Right ventricle myocardium inferior (tissue), 1 donor: ENCODE measurements at places on chromosomes 3 and 15.

GRCh38 chr15:41838400-41838897 is at the start of gene PLA2G4B:
Gene PLA2G4B (plus strand): TSS chr15:41838847. CDS start chr15:41838914, 67 bp downstream.
- no peak for DNase-seq

- DNase-seq = peak; percentile 96
These were observed at the start of gene RAD18 for GRCh38 chr3:8963137-8963853. Gene RAD18 (minus strand): TSS chr3:8963472. CDS start chr3:8963385, 87 bp downstream.

- no peak for DNase-seq
These were observed 54.8 kb downstream of the NMD3 start for GRCh38 chr3:161275919-161276318.

GRCh38 chr15:27042230-27042629 is 71.2 kb downstream of the GABRG3 start:
- DNase-seq = no peak

DNA sequence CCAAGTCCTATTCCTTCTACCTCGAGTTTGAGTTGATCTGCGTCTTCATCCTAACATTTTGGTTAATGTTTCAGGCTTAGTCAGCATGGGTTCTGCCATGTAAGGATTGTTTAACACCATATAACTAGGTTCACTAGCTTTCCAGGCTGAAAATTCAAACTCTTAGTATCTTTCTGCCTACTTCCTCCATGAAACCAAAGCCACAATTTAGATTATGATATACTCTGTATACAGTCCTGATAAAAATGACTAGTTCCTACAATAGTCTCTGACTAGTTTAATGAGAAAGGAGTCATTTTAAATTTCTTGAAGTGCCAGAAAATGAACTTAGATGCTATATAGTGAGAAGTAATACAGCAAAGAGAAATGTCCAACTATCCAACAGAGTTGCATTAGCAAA is 6.6 kb upstream of the BTLA start:
- DNase-seq = no peak

DNA sequence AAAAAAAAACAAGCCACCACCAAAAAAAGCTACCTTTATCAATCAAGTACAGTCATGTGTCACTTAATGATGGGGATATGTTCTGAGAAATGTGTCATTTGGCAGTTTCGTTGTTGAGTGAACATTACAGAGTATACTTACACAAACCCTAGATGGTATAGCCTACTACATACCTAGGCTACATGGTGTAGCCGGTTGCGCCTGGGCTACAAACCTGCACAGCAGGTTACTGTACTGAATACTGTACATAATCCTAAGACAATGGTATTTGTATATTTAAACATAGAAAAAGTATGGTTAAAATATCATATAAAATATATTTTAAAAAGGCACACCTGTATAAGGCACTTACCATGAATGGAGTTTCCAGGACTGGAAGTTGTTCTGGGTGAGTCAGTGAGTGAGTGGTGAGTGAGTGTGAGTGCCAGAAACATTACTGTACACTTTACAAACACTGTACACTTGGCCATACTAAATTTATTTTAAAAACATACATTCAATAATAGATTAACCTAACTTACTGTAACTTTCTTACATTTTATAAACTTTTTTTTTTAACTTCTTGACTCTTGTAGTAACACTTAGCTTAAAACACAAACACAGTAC is 25.9 kb upstream of the JMJD7 start:
- no peak for DNase-seq

GRCh38 chr3:197508461-197508860 is 47.3 kb downstream of the BDH1 start:
- DNase-seq = no peak

DNA sequence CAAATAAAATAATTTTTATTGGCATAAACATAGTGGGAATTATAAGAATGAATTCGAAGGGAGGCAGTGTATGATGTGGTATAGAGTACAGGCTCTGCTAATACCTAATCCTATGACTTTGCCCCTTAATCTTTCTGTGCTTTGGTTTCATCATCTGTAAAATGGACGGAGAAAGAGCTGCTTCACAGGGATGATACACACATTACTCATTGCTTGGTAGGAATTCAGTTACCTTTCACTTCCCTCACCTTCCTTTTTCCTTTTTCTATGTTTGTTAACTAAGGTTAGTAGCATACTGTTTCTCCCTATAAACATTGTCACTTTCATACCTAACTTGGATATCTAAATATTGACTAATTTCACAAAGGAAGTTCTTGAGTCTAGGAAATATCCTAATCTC is 36.2 kb downstream of the LEKR1 start:
- no peak for DNase-seq

- no peak for DNase-seq
These were observed 158.6 kb downstream of the ADAM10 start for GRCh38 chr15:58590926-58591325.

- no peak for DNase-seq
These were observed 43.4 kb downstream of the HCN4 start for GRCh38 chr15:73325191-73325861.

DNA sequence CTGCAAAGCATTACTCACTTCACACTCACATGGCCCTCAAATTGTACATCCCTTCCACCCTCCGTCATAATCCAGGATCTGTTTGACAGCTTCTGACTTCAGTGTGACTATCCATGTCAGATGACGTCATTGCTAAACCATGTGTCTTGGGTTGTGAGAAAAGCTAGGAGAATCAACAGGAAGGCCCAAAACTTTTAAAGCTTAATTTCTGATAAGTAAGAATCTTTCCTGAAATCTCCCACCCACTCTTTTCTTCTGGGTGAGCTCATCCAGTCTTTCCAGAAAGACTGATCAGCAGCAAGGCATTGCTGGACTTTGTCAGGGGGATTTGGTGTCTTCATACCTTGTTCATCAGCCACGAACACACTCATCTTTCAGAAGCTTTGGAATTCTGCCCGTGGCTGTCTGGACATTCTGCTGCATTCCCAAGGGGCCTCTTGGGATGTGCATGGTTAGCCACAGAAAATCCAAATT is 11.5 kb upstream of the LMCD1 start:
- DNase-seq = no peak

DNA sequence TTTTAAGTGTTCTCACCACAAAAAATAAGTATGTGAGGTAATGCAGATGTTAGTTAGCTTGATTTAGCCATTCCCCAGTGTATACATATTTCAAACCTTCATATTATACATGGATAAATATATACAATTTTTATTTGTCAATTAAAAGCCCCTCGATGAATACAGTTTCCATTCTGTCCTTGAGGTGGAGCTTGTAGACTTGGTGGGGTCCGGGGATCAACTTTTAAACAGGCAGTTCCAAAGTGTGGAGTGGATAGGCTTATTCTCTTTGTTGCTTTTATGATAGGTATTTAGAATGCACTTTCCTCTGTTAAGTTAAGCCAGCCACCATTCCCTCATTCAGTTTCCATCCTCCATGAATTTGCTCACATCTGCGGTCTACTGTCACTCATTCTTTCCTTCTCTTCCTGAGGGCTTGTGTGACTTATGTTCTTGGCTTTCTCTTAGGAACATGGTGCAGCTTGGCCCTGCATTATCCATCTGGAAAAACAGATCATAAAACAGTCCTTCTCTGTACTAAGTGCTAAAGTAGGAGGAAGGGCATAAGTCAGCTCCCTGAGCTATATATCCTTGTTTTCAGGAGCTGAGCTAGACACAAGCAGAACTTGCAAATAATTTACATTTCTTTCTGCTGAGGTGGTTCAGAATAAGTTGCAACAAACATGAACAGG is 149.1 kb downstream of the NFKBIZ start:
- DNase-seq = no peak

DNA sequence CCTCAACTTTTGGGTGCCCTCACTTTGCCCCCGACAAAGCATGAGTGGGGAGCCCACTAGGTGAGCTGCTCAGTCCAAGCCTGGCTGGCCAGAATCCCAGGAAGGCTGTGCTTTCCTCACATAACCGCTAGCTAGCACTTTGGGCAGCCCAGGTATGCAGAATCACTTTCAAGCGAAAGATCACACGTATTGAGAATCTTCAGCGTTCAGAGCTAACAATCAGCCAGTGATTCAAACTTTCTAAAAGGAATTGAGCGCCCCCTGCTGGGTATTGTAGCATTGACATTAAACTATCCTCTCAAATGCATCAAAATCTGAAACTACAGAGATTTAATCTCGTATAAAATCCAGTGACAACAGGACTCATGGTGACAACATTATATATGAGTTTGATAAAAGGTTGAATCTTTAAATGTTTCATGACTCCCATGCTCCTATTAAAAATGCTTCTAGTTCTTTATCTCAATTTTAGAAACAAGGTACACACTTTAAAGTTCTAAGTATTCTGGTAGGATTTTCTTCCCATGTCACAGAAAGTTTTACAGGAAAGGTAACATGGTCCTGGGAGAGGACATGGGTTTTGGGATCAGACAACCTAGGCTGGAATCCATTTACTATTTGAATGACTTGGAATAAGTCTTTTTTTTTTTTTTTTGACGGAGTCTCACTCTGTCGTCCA is 11.8 kb downstream of the ANAPC13 start:
- DNase-seq = peak; percentile 45

DNA sequence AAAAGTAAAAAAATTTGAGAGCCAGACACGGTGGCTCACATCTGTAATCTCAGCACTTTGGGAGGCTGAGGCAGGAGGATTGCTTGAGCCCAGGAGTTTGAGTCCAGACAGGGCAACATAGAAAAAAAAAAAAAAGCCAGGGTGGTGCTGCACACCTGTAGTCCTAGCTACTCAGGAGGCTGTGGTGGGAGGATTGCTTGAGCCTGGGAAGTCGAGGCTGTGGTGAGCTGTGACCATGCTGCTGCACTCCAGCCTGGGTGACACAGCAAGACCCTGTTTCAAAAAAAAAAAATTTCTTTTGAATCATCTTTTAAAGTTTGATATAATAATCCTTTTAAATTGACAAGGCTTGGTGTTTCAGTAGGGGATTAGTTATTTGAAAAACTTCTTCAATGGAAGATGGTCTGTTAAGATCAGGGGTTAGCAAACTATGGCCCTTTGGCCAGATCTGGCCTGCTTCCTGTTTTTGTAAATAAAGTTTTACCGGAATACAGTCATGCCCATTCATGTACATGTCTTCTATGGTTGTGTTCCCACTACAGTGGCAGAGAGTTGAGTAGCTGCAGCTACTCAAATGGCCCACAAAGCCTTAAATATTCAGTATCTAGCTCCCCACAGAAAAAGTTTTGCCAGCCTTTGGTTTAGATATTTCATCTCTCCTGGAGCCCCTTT is 28.9 kb downstream of the CDAN1 start:
- DNase-seq = no peak

DNA sequence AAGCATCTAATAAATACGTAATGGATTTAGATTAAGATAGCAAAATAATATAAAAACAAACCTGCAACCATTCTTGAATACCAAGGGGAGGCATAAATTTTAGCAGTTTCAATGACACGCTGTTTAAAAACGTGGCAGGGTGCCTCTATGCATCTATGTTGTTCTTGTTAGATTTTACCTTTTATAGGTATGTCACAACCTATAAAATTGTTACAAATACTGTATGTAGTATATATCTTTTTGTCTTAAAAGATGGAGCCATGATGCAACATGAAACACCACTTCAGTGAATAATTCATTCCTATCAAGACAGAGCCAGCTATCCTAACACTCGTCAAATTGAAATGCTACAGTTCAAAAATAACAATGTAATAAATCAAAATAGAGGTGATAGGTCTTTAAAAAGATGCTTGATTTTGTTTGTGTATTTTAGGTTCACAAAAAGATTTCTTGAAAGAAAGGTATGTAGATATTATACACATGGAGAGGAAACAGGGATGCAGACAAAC is 1059.2 kb downstream of the ROBO1 start:
- no peak for DNase-seq

DNA sequence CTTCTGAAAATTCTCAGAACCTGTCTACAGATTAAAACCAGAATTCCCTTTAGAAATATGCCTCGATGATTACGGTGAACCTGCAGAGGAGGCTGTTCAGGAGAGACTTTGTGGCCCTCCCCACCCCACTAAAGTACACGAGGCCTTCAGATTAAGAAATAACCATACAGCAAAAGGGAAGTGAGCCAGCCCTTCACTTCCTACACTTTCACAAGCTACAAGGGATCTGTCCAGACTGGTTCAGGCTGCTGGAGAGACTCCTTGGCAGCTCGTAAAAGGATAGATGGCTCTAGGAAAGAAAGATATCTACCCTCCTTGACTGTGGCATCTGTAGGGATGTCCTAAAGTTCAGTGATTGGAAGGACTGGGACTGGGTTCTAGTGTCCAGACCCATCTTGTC is 102.6 kb downstream of the ALDH1A2 start:
- no peak for DNase-seq

DNA sequence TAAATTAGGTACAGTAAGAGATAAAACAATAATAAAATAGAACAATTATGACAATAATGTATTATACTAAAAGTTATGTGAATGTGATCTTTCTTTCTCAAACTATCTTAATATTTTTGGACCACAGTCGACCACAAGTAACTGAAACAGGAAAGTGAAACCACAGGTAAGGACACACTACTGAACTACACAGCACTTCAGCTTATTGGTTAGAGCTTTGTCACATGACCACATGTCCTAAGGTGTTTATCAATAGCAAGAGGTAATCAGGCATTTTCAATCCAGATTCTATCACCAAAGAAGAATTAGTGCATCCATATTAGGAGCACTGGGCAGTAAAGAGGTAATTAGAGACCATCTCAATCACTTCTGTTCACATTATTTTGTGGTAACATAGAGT is 392.8 kb downstream of the RSL24D1 start:
- DNase-seq = no peak

GRCh38 chr3:131048030-131048429 is 21.4 kb downstream of the NEK11 start:
- DNase-seq = no peak

GRCh38 chr3:45402138-45402537 is 13.8 kb downstream of the LARS2 start:
- no peak for DNase-seq

DNA sequence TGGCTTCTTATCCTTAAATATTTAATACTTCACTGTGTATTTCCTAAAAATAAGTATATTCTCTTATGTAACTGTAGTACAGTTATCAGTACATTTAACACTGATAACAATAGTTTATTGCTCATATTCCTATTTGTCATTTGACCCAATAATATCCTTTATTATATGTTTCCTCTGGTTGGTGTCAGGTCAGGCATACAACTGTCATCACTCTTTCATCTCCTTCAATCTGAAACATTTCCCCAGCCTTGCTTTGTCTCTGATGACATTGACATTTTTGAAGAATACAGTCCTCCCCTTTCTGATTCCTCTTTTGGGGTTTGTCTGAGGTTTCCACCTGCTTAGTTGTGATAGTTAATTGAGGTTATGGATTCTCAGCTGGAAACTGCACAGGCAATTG is 27.8 kb downstream of the PLEKHO2 start:
- DNase-seq = no peak

GRCh38 chr15:74589826-74590225 is 25.8 kb upstream of the CLK3 start:
- no peak for DNase-seq

DNA sequence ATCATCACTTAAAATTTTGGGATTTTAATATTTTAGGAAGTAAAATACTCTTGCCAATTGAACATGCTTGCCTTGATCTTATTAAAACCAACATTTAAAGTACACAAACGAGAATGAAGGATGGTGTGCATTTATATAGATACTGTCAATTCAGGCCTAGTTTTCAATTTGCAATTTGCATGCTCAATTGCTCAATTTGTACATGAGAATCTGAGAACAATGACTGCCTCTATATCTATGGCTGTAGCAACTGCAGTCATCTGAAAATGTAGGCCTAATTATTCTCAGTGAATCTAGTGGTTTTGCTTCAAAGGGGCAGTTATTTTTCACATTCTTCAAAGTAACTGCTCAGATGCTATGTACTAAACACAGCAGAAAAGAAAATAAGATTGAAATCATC is 18.8 kb downstream of the ZBBX start:
- no peak for DNase-seq
